Stimulated activated naive CD8-positive, alpha-beta T cell treated with anti-CD3 and anti-CD28 coated beads, Interleukin-15, amount 100 ng/mL, for 72 hours (primary cell): ENCODE measurements at places on chromosomes 7 and 10.

DNA sequence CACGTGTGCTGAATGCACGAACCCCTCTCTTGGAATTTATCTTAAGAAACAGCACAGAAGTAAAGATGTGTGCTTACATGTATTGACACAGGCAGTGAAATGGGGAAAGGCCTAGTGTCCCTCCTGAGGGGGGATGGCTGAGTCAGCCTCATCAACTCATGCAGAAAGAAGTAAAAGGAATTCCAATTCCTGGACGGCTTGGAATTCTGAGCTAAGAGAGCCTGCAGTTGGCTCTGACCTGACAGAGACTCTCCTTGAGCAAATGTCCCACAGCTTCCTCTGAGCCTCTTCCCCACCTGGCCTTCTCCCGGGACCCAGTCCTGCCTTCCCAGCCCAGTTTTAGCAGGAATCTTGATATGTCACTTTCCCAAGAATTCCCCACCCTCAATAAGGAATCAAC, 542.4 kb upstream of the ADARB2 start:
- DNase-seq: no peak

GRCh38 chr7:112105584-112106530, 100.3 kb downstream of the DOCK4 start:
- DNase-seq: no peak

GRCh38 chr7:144656965-144657517, 178.8 kb downstream of the TPK1 start:
- DNase-seq: no peak

DNA sequence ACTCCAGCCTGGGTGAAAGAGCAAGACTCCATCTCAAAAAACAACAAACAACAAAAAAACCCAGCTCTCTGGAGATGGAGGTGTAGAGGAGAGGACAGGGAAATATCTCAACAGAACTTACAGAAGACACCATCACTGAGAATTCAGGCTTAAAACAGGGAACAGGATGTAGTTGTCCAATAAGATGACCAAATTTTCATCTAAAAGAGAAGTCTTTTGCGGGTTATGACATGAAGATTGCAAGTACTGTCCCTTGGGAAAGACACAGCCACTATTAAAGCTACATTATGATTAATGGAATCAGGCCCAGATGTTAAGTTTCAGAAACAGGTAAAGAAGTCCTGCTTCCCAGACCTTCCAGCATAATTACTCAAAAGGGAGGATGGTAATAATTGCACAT, 235.2 kb upstream of the NRP1 start:
- no peak for DNase-seq

DNA sequence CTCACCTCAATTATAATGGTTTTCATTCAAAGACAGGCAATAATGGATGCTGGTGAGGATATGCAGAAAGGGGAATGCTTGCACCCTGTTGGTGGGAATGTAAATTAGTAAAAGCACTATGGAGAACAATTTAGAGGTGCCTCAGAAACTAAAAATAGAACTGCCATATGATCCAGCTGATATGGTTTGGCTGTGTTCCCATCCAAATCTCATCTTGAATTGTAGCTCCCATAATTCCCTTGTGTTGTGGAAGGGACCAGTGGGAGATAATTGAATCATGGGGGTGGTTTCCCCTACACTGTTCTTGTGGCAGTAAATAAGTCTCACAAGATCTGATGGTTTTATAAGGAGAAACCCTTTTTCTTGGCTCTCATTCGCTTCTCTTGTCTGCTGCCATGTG, 87.7 kb downstream of the TES start:
- DNase-seq: no peak

DNA sequence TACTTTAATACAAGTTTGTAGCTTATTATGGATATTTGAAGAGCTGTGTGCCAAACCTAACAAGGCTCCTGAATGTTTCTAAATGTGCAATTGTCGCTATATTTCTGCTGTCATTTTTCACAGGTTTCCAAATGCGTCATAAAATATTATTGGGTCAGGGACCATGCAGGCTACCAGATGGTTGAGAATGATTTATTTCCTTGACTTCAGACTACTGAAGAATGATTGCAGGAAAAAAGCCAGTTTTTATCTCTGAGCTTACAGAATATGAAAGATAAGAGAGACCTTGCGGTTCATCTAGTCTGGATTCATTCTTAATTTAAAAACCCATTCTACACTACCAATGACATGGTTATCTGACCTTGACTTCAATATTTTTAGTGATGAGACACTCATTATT, 55.2 kb downstream of the TSPAN12 start:
- no peak for DNase-seq

- no peak for DNase-seq
Observed at GRCh38 chr10:29760138-29760900, 125.5 kb upstream of the SVIL start.

DNA sequence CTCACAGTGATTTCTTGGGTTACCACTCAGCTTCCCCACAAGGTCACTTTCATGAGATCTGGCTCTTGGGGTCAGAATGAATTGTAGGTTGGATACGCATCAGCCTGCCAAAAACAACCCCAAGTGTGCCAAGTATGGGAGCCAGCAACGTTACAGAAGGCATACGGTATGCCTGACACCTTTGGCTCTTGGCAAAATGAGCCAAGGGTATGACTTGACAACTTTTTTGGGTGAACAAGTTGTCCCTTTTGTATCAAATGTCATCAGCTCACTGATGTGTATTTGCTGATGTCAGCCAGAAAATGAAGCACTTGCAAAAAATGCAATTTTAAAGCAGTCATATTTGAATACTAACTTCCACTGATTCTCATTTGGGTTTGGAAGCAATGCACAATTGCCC, 168.4 kb downstream of the CACNB2 start:
- DNase-seq: no peak
